Sciatic nerve (tissue), 2 donors: ENCODE measurements at places on chromosomes 1 and 21.

- DNase-seq, result no peak
These were observed 27.2 kb downstream of the NUAK2 start for GRCh38 chr1:205294175-205294917.

GRCh38 chr1:232951180-232951579, 769 bp downstream of the NTPCR start:
- no peak for DNase-seq

DNA sequence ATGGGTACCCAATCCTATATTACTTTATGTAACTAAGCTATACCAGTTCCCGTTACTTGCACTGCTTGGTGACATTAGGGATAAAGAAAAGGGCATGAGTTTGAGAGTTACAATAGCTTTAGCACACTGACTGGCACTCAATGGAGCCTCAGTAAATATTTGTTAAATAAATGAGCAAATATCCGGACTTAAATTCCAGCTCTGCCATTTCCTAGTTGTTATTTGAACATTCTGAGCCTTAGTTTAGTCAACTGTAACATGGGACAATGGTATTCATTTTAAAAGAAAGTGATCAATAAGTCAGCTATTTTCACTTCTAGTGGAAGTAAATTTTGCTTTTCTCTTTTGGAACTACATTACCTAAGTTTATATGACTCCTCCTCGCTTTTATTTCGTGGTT, 198.7 kb downstream of the ZC3H11B start:
- no peak for DNase-seq

- DNase-seq, result no peak
These were observed 1.5 kb upstream of the IGFN1 start for GRCh38 chr1:201189085-201189484.

GRCh38 chr21:42737951-42738590, 84.7 kb downstream of the PDE9A start:
- peak; percentile 63 for DNase-seq

GRCh38 chr1:180773210-180773865, 139.4 kb upstream of the KIAA1614 start:
- no peak for DNase-seq
